ENCODE measurements at places on chromosomes 11 and 22.

DNA sequence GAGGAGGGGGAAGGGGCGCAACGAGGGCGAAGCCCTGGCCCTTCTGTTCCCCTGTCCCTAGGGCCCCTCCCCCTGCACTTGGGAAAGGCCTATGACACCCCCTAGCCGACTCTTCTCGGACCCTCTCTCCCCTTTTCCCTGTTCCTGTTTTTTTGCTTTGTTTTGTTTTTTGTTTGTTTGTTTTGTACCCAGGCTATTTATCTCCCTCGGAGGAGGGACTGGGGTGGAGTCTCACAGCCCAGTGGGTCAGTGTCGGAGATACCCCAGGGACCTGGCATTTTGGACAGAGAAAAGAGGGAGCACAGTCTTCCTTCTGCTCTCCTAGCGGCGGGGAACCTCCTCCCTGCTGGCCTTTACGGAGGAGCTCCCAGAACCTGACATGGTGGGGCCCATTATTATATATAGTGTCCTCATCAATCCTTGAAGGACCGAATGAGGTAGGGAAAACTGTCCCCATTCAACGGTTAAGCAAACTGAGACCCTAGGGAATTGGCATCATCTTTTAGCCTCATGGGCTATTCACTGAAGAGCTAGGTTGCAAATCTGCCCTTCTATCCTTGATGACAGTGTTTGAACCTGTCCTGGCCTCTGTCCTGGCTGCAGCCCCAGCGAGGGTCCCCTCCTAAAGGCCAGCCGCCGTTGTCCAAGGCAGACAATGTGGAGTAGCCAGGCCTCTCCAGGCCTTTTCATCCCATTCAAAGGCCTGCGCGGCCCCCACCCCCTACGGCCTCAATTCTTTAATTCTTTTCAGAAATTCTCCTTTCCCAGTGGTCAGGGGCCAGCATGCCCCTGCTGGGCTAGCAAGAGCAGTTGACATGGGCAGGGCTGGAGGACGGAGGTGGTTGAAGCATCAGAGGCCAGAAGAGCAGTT, 911 bp downstream of the EMID1 start:
- no peak for DNase-seq

DNA sequence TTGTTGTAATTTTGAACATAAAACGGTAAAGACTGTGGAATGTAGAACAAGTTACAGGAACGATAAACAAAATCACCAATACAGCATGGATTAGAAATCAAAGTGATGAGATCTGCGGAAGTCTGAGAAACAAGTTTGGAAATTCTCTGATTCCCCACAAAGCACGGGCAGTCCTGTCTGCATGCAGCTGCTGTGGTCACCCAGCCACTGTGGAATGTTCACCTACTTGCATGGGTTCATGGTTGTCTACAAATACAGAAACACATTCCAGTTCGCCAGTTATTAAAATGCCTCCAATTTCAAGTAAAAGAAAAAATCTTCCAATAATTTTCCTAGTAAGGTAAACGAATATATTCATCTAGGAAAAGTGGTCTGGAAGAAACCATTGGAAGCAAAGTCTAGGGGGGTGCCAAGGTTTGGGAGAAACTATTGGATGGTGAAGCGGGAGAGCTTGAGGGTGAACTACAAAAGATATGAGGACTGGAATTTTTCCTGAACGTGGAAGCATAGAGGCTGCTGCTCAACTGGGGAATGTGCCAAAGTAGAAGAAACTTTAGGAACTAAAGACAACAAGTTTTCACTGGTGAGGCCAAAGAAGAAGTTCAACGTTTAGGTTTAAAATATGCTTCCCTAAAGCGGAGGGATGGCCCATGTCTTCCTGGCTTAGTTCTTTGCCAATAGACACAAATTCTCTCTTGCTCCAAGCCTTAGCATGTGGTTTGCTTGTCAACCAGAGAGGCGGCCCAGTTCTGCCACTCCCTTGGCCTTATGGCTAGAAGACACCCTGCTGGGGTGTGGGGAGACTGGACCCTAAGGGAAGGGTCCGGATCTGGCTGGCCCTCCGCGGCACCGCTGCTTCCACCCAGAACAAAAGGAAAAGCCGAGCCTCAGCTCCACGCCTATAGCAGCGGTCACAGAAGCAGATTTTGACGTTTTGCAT, 70.2 kb downstream of the CTTN start:
- DNase-seq = no peak

GRCh38 chr11:121610706-121611105, 157.9 kb upstream of the SORL1-AS1 start:
- DNase-seq = no peak

- no peak for DNase-seq
Observed at GRCh38 chr11:86370171-86370570, 4.5 kb upstream of the CCDC81 start.

- DNase-seq = no peak
Observed at GRCh38 chr11:44068180-44068579, 2.1 kb downstream of the ACCS start.

- DNase-seq = no peak
Observed at GRCh38 chr11:99987821-99988470, 699.1 kb upstream of the ARHGAP42 start.

GRCh38 chr11:27717377-27717776, 17.1 kb upstream of the BDNF start:
- DNase-seq = no peak

DNA sequence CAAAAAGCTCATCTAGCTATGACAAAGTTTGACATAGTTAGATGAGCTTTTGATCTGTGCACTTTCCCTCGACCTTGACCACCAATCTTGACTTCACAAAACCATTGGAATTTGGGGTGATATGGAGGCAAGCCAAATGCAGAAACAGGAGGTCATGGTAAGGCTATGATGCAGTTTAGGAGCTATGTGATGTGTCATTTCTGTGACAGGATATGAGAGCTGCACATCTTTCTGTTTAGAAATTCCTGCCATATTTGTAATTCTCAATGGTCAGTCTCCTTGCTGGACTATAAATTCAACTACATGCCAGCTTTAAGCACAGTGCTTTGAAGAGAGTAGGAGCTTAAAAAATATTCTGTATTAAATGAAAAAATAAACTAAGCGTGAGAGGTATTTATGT, 12.9 kb downstream of the OR51B6 start:
- DNase-seq = no peak

DNA sequence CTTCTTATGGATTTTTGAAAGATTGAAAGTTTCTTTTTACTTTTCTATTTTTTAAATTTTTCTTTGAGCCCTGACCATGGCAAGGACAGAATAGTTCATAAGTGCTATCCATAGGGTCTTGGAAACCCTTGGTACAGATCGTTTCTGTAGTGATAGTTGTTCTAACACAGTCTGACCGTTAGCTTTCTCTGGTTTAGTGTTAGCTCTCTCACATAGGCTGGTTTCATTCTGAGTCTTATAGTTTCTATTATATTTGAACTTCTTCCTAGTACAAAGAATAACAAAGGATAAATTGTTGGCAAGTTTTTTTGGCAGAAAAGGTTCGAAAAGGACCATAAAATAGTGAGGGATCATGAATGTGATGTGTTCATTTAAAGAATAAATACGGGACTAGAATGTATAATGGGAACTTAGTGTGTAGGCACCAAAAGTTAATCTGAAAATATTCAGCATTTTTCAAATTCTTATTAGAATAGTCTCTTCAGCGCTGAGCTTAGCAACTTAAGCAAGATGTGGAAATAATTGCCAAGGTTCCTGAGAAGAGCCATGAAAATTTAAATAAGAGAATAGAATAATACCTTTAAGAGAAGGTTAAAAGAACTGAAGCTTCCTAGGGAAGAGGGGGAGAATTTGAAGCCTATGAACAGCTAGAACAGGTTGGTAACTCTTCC, 24.1 kb downstream of the FDX1 start:
- DNase-seq = no peak

DNA sequence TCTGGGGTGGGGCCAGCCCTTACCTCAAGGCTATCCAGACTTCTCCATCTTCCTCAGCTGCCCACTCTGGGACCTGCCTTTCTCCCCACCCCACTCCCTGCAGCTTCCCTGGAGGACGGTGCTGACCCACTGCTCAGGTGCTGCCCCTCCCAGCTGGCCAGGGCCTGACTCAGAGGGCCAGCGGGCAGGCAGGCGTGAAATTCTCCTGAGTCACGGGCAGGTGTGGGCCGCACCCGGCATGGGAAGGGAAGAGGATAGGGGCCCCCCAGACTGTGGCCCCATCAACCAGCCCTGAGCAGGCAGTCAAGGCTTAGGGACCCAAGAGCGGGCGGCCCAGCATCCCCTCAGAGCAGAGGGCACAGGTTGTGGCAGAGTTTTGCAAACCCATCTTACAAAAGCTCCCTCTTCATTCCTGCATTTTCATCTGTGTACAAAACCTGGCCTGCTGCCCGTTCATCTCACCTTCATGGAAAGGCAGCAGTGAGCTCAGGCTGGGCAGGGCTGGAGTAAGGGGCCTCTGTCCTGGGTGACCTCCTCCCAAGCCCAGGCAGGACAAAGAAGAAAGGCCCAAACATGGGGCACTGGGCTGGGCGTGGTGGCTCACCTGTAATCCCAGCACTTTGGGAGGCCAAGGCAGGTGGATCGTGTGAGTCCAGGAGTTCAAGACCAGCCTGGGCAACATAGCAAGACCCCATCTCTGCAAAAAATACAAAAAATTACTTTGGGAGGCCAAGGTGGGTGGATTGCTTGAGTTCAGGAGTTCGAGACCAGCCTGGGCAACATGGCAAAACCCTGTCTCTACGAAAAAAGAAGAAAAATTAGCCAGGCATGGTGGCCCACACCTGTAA, 6.1 kb downstream of the RHOD start:
- DNase-seq = no peak

GRCh38 chr11:46039990-46040389, 81.3 kb downstream of the PHF21A start:
- DNase-seq = no peak

- no peak for DNase-seq
Observed at GRCh38 chr11:11584530-11584810, 37.3 kb downstream of the GALNT18 start.

DNA sequence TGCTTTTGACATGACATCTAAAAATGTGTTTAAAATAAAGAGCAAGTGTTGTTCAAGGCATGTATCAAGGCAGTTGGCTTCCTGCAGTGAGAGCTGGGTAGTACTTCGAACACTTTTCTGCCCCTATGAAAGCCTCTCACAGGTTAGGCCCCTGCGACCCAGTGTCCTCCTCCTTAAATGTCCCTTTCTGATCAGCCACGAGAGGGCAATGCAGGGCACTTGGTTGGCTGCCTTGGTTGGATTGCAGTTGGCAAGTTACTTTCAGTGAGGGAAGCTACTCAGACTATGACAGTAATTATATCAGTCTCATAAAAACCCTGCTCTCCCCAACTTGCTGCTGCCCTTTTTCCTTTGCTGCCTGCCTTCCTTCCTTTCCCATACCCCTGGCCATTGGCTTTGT, 743.8 kb downstream of the NTM start:
- DNase-seq = no peak

DNA sequence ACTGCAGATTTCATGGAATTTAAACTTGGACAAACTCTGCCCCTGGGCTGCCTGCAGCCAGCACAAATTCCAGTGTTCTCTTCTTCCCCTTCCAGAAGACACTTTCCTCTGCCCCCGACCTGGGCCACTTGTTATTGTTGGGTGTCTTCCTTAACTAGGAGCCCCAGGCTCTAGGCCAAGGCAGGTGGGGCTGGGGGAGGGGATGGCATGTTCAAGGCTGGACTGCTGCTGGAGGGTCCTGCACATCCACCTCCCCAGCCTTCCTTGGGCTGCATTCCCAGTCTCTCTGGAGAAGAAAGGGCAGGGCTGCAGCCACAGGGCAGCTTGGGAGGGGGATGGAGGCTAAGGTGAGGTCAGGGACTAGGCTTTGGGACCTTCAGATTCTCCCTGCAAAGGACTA, 11.5 kb upstream of the SLC22A6 start:
- DNase-seq = no peak

- no peak for DNase-seq
Observed at GRCh38 chr11:33716243-33716642, 15.6 kb upstream of the C11orf91 start.

GRCh38 chr11:35943309-35943708, 553 bp upstream of the LDLRAD3 start:
- DNase-seq = no peak

- no peak for DNase-seq
Observed at GRCh38 chr22:27270818-27271510, 530.6 kb downstream of the MN1 start.

GRCh38 chr11:66343176-66343575, 1.7 kb downstream of the BRMS1 start:
- no peak for DNase-seq

DNA sequence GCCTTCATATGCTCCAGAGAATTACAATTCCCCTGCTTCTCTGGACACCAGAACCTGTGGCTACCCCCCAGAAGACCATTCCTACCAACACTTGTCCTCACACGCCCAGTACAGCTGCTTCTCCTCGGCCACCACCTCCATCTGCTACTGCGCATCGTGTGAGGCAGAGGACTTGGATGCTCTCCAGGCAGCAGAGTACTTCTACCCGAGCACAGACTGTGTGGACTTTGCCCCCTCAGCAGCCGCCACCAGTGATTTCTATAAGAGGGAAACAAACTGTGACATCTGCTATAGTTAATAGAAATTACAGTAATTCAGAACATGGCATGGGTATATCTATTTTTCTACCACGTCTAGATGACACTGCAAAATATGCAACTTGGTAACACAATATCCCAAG, 9.8 kb downstream of the POU2AF3 start:
- no peak for DNase-seq

- no peak for DNase-seq
Observed at GRCh38 chr11:23604966-23605365, 744.7 kb upstream of the CCDC179 start.

DNA sequence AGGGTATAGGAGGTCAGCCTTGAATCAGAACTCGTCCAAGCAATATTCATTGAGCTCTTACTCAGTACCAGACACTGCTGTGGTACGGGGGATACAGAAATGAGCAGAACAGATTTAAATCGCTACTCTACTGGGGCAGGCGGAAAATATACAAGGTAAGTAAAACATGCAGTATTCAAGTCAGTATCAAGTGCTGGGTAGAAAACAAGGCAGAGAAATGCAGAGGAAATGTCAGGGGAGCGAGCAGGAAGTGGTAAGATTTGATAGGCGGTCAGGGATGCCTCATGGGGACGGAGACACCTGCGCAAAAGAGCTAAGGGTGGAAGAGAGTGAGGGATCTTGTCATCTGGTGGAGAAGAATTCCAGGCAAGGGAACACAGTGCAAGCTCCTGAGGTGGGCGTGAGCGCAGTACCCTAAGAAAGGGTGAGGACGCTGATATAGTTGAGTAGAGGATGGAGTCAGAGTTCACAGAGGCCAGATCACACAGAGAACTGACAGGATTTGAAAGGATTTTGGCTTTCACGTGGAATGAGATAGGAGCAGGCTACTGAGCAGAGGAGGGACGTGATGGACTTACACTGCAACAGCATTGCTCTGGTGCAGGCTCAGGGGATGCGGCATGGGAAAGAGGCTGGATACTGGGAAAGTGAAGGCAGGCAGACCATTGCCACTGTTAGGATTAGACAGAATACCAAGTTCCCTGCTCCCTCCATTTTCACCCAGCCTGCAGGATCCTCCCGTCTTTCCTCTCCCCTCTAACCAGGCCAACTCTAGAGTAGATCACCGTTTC, 35.8 kb downstream of the SC5D start:
- no peak for DNase-seq

- DNase-seq = no peak
Observed at GRCh38 chr22:20490941-20491307, 4.7 kb downstream of the KLHL22 start.

GRCh38 chr22:34454598-34454997, 534.3 kb upstream of the LARGE1 start:
- DNase-seq = no peak

GRCh38 chr22:27772984-27773498, 28.5 kb downstream of the MN1 start:
- DNase-seq = no peak
